ENCODE measurements at places on chromosomes 4 and X.
A peak's percentile ranks its signal among the peaks of the same experiment; 100 is the strongest.

- no peak for DNase-seq
Observed at GRCh38 chrX:100913111-100913510, 15.6 kb downstream of the XKRX start.

DNA sequence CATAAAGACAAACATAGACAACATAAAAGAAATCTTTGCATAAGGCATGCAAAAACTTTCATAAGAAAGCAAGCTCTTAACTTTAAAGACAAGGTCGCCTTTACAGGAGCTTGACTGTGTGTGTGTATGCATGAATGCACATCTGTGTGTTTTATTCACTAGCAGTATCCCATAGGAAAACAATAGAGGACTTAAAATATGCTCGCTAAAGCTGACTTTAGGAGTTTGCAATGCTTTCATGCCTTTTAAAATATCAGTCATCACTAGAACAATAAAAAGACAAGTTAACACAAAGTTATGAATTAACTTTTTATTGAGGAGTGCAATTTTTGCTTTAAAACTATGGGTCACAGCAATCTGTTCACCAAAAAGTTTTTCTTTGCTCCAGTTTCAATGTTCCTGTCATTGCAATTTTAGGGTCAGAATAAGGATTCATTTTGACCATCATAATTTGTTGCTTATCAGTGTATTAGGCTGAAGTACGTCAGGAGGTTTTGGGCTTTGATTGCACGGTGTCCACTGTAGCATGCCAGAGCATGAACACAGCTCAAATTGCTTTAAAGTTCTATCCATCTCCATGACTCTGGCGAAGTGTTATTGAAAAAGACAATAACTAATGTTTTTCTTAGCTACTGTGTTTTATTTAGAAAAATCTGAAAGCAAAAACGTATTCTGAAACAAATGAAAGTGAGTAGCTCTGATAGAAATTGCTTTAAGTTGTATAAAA, 36.9 kb downstream of the ANXA10 start:
- no peak for DNase-seq

DNA sequence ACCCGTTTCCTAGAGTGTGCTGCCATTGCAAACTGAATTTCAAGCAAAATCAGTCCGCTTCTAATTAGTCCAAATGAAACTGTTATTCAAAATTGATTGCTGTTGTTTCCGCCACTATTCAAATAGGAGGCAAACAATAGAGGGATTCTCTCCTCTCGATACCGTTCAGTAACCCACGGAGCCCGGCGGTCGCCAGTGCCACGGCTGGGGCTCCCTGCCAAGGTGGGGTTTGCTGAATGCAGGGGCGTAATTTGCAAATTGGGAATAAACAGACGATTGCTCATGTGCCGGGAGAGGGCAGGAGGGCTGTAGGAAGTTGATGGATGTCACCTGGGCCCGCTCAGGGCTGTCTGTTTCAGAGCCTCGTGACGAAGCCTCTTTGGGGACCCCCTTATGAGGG, 8.8 kb downstream of the ADRA2C start:
- no peak for DNase-seq

- DNase-seq = peak; percentile 50
Observed at GRCh38 chr4:105196523-105197145, 50.0 kb downstream of the TET2 start.

DNA sequence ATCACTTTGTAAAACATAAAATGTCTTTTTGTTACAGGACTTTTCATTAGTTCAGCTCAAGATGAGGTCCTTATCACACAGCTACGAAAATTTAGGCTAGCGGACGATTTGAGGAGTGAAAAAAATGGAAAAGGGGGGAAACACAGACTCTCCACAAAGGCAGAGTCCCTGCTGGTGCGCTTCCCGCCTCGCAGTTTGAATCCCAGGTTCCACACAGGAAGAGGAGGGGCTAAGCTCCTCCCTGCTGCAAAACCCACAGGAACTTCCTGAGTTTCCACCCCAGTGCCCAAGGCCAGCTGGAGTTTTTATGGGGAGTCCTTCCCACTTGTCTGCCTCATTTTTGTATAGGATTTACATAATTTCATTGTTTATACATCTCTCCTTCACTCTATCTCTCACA, 11.2 kb downstream of the ADAM29 start:
- no peak for DNase-seq

- peak; percentile 27 for DNase-seq
Observed at GRCh38 chrX:115367455-115367854, 77.9 kb downstream of the LUZP4 start.

GRCh38 chrX:18558799-18559198, 113.1 kb downstream of the RS1 start:
- DNase-seq = no peak

- no peak for DNase-seq
Observed at GRCh38 chr4:89298155-89298554, 9.4 kb downstream of the GPRIN3 start.

DNA sequence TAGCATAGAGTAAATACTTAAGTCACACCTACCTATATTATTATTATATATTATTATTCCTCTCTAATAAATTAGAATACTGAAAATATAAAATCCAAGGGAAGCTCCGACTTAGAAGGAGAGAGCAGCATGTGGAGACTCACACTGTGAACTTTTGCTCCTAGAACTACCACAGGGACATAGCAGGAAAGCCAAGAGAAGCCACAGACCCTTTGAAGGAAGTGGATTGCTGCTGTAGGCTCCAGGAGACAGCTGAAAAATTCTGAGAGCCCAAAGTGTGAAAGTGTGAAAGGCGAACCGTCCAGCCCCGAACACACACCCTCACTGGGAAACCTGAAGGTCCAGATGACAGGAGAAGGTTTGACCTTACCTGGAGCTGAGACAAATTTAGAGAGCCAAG, 177.0 kb downstream of the FAM13A start:
- DNase-seq = no peak

GRCh38 chrX:25548811-25549210, 533.0 kb upstream of the ARX start:
- DNase-seq = no peak

- peak; percentile 89 for DNase-seq
Observed at GRCh38 chrX:30659421-30659820, 6.2 kb downstream of the GK start.

GRCh38 chr4:38314663-38315062, 349.3 kb upstream of the KLF3 start:
- no peak for DNase-seq

DNA sequence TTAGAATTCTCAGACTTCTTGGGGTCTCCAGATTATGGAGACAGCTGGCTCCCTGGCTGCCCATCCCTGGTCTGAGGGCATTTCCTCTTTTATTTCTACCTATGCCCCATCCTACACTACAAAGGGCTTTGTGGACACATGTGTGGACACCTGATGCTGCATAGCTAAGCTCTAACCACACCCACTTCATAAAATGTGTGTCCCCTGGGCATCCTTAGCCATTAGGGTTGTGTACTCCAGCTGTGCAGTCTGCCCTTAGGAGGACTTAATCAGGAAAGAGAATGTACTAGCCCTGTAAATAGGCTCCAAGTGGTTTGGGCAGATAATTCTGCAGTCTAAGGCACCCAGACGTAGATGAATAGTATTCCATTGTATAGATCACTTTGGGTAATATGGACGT, 47.0 kb downstream of the COQ2 start:
- no peak for DNase-seq

GRCh38 chr4:18621186-18621585, 599.6 kb upstream of the LCORL start:
- DNase-seq = no peak

- DNase-seq = no peak
Observed at GRCh38 chrX:111483881-111484280, 27.6 kb upstream of the SERTM2 start.

DNA sequence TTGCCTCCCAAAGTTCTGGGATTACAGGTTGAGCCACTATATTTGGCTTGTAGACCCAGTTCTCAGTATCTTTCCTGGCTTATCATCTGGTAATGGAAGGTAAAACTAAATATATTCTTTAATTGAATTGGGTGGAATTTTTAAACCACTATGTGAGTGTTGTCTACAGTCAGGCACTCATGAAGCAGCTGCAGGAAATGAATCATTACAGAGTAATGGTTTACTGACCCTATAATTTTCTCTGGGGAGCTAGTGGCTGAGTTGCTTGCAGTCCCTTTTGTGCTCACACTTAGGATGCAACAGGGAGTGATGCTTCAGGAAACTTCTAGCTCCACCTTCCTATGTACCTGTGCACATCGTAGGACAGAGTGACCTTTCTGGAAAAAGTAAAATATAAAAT, 4.1 kb upstream of the UGT2B7 start:
- DNase-seq = no peak

GRCh38 chr4:40225497-40225896, 28.7 kb downstream of the RHOH start:
- no peak for DNase-seq

GRCh38 chr4:148254621-148255343, 187.4 kb downstream of the NR3C2 start:
- DNase-seq = no peak

DNA sequence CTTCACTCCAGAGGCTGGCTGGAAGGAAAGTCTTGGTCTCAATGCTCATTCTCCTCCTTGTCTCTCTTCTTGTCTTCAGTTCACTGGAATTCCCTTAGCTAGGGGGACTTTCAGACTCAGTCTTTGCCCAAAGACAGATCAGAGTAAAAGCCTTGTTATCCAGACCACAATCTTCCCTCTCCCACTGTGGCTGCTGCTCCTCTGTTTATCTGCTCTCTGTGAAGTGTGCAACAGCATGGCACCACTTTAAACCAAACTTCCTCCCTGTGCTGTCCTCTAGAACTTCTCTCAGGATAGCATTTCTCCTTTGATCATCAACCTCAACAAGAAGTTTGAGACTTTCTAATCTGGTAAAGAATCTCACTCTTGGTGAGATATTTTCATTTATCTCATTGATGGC, 530.1 kb upstream of the SLIT2 start:
- DNase-seq = no peak

DNA sequence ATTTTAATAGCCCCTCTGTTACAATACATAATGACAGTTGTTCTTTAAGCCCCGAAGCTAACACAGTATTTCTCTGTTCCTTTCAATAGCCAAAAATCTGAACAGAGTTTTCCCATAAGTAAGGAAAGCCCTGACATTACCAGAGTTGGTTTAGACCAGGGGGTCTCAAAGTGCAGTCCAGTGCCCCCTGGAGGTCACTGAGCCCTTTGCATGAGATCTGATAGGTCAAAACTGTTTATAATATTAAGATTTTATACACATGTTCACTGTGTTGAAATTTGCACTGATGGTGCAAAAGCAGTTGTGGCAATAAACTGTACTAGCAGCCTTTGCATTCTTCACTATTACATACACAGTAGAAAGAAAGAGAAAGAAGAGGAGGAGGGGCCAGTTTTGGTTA, 177.1 kb downstream of the SPANXN3 start:
- DNase-seq = no peak

- peak; percentile 72 for DNase-seq
Observed at GRCh38 chrX:68936608-68937007, 107.8 kb downstream of the EFNB1 start.

- peak; percentile 20 for DNase-seq
Observed at GRCh38 chr4:48227662-48228061, 42.0 kb downstream of the TEC start.

GRCh38 chr4:154743683-154744340, at the start of gene LRAT:
LRAT (plus strand) TSS chr4:154744000; CDS start chr4:154744327, 327 bp downstream.
- no peak for DNase-seq

DNA sequence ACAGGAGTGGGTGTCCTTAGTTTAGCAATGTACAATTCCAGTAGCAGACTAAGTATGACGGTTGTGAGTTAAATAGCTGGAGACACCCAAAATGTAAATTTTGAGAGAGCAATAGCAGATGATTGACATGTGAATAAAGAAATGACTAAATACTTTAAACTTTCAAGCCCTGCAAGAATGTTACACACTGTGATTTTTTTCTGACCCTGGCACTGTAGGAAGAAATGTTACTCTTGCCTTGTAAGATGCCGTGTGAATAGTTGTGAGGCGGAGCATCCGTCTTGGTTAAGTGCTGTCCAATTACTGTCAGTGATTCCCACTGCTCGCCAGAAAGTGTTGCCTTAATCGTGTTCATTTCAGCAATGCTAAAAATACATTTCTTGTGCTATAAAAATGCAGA, 1248.1 kb downstream of the RAPGEF2 start:
- no peak for DNase-seq

GRCh38 chr4:71932941-71933340, 98.9 kb upstream of the NPFFR2 start:
- DNase-seq = no peak

GRCh38 chr4:66609014-66609413, 936.3 kb downstream of the CENPC start:
- no peak for DNase-seq

- no peak for DNase-seq
Observed at GRCh38 chr4:71680706-71681105, 103.2 kb downstream of the GC start.

DNA sequence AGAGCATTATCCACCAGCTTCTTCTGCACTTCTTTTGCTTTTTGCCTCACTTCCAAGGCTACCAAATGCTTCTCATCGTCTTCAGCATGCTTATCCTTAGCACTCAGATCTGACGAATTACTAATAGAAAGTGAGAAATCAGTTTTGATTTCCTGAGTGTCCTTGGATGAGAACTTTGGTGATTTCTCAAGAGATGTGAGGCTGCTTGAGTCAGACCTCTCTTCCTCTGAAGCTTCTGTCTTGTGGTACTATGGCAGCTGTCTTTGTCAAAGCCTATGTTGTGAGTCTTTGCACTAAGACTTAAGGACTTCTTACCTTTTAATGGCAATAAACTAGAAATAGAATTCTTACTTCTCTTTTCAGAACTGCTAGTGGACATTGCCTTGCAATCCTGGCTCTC, 169.9 kb downstream of the CPE start:
- no peak for DNase-seq

- DNase-seq = no peak
Observed at GRCh38 chrX:109399831-109400230, 82.1 kb downstream of the GUCY2F start.

- DNase-seq = no peak
Observed at GRCh38 chr4:8914461-8915171, 43.0 kb upstream of the HMX1 start.

DNA sequence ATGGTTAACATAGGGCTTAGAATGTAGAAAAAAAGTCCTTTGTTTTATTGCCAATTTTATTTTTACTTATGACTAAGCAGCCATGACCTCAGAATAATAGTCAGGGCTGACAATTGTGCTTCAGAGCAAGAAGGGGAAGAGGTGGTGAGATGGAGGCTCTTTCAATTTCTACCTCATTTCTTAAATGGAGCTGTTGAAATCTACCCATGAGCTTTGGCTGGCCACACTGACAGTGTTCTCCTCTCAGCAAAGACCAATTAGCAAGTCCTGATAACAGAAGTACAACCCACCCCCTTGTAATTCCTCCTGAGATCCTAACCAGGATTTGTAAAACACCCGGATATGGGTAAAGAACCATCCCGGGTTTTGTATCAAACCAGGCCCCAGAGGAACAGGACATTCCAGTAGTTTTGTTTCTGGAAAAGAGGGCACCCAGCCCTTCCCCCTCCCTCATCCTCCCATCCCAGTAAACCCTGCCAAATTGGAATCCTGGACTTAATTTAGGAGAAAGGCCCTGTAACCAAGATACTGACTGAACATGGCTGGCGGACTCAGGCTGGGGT, at the start of gene HEPH:
Gene HEPH (plus strand): TSS at position 399 of the 563 bp plus-strand sequence. CDS start 6,324 bp downstream, outside the sequence.
- DNase-seq = peak; percentile 1

Data from fibroblast of gingiva (primary cell).